ENCODE measurements at places on chromosomes 1 and 21.

DNA sequence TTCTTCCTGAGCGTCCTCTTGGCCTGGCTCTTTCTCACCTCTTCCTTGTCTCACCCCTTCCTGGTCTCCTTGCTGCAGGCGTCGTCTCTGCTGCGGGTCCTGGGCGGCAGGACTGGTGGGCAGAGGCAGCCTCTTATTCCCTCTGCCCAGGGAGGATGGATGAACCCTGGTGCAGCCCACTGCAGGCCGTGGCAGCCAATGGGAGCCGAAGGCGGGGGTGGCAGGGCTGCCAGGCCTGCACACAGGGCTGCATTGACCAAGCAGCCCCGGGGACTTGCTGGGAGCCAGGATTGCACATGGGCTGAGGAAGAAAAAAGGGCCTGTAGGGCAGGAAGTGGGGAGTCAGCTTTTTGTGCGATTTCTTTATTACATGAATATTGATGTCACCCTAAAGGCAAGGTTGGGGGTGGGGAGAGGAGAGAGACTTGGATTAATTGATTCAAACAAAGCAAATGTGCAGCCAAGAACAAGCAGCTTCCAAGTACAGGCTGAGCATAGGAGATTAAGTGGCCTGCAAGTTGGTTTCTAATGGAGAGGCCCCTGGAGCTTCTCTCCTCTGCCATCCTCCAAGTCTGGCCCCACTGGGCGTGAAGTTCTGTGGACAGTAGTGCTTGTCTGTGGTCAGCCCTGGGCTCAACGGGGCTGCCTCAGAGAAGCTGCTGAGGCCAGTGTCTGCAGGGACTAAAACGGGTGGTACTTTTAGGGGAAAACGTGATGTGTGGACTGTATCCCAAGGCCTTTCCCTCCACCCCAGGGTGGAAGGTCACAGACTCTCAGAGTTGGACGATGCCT is at the start of gene S100B:
TSS of gene S100B (minus strand) at position 108 of the 792 bp plus-strand sequence. CDS start 2,667 bp downstream, outside the sequence.
- no peak for DNase-seq

DNA sequence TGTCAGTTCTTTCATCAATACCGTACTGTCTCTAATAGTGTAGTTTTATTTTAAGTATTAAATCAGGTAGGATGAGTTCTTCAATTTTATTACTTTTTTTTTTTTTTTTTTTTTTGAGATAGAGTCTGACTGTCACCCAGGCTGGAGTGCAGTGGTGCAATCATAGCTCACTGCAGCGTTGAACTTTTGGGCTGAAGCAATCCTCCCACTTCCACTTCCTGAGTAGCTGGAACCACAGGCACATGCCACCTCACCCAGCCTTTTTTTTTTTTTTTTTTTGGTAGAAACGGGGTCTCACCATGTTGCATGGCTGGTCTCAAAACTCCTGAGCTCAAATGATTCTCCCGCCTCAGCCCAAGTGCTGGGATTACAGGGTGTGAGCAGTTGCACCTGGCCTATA is 44.3 kb downstream of the INAVA start:
- no peak for DNase-seq

DNA sequence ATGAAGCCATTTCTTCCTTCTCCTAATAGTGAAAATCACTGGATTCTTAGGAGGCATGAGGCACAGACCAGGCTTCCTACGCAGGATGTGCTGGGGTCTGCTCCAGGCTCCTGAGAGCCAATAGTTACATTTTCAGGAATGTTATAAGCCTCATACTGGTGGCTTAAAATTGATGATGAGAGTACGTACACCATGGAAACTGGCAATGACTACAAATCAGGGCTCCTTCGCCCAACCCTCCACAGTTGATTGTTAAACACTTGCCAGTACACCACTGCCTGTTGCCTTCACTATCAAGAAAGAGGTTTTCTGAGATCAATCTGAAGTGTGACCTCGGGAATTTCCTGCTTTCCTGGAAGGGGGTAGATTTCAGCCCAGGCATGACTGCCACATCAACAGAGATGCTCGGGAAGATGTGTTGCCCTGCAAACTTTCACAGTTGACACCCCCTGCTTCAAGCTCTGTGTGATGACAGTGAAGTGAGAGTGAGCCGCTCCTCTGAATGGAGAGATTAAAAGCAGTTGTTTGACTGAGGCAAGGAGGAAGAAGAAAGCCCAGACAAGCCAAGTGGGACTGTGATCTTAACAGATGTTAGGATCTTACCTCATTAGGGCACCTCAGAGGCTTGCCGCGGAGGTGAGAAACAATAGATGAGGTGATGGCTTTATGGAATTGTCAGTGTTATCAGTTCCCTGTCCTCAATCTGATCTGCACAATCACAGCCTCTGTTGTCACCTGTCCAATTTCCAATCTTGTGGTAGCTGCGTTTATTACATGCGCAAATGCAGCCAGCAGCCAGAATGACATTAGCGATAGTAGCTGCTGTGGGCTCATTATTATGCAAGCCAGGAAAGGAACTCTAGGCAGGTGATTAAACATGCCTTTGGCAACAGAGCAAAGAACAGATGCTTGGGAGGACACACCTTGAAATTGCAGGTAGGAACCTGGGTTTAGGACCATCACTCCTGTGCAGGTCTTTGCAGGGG is 277.3 kb downstream of the KAZN start:
- DNase-seq = no peak

GRCh38 chr1:54047384-54048305 is 5.4 kb downstream of the TMEM59 start:
- no peak for DNase-seq

Measured in stimulated activated CD8-positive, alpha-beta memory T cell treated with anti-CD3 and anti-CD28 coated beads, Interleukin-15, amount 100 ng/mL, for 24 hours (primary cell).